ENCODE measurements at places on chromosomes 6 and 20.

- DNase-seq, result no peak
Observed at GRCh38 chr6:116229287-116229913, 24.5 kb downstream of the TSPYL4 start.

DNA sequence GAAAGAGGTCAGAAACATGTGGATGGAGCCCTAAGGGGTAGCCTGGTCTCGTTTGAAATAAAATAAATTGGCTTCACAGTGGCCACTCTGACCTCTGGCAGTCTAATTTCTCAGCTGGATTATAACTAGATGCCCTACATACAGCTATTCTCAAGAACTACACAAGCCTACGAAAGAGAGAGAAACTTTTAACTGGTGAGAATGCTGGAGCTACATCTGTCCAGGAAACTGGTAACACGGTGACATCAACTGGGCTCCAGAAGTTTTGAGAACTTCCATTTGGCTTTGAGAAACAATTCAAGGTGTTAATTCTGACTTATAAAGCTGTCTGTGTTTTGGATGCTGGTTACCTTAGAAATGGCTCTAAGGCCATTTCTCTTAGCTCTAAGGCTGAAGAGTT, 187.3 kb upstream of the TENT5A start:
- no peak for DNase-seq

DNA sequence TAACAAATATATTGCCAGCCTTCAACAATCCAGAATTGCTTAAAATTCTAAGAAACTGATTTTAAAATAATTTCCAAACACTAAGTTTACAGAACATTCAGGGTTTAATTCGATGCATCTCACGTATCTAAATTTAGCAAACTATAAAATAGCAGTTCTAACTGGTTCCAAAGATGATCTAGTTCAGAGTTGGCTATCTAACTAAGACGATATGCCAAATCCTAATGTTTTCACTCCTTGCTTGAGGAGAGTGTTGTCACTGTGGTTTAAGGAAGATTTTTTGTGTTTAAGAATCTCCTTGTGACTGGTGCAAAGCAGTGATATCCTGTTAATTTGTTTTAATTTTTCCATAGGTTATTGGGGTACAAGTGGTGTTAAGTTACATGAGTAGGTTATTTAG, 311.5 kb upstream of the ID4 start:
- no peak for DNase-seq

DNA sequence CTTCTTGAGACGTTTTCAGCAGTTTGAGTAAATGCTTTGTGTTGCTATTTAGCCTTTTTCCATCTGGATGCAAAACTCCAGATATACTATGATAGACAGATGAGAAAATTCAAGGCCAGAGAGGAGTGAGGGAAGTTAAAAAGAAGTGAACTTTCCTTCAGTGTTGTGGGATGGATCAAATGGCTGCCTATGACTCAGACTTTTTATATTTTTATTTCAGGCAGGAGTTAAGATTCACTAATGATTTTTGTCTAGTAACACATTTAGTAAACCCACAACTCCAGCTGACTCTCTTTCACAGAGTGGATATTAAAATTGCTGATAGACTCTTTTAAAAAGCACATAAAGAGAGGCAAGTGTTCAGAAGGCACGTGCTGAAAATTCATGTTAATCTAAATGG, 23.2 kb upstream of the PTCHD4 start:
- DNase-seq, result no peak

GRCh38 chr6:6591778-6592465, 3.4 kb downstream of the LY86 start:
- DNase-seq, result no peak

DNA sequence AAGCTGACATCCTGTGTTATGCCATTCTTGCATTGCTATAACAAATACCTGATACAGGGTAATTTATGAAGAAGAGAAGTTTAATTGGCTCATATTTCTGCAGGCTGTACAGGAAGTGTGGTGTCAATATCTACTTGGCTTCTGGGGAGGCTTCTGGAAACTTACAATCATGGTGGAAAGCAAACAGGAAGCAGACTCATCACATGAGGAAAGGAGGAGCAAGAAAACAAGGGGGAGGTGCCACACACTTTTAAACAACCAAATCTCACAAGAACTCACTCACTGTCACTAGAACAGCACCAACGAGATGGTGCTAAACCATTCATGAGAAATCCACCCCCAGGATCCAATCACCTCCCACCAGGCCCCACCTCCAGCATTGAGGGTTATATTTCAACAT, 143.1 kb upstream of the GGTLC1 start:
- DNase-seq, result no peak

GRCh38 chr20:63567386-63568169, 6.5 kb downstream of the HELZ2 start:
- peak; percentile 60 for DNase-seq

DNA sequence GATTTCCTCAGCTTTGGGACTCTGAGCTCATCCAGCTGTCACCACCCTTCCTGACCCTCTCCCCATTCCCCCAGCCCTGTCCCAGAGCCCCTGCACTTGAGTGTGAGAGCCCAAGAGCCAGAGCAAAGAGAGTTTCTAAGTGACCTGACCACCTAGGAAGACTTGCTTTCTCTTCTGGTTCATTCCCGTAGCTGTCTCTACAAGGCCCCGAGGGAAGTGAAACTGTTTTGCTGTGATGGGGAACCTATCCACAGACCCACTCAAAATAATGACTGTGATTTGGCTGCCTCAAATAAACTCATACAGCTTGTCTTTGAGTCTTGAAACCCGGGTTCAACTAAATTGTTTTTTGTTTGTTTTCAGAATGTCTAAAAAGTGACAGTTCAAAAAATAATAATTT, 74.6 kb upstream of the XRN2 start:
- DNase-seq, result no peak

- DNase-seq, result no peak
Observed at GRCh38 chr6:112511441-112511840, 164.3 kb downstream of the RFPL4B start.

DNA sequence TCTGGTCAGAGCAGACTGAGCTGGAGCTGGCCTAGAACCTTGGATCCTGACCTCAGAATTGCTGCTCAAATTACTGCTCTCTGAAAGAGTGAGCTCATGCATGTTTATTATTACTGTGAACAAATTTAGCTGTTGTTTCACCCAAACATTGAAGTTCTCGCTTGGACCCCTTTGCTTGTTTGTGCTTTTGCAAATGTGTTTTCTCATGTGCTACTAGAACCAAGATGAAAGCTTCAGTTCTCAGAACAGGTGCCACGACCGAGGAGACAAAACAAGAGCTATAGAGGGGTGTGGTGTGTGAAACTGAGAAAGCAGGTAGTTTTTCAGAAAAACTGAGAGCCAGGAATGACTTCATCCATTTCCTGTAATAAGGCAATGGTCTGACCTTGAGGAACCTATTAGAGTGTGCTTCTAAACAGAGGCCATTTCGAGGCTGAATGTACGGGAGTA, 50.0 kb upstream of the ESR1 start:
- no peak for DNase-seq

GRCh38 chr6:163324326-163324687, 90.2 kb upstream of the QKI start:
- DNase-seq, result no peak

DNA sequence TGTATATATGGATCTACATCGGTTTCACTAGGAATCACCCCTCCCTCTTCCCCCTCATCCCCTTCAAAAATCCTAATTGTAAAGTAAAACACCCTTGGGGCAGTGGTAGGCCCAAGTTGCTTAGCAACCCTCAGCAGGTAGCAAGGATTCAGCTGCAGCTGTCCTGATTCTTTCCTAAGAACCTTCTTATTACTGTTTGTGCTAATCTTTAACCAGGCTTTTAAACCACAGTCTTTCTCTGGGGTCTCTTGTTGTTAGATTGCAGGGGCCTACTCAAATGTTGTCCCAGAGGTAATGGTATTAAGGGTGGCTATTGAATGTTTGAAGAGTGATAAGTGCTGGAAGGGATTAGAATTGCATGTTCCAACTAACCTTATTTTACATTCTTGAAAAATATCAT, 46.4 kb downstream of the PRL start:
- no peak for DNase-seq

DNA sequence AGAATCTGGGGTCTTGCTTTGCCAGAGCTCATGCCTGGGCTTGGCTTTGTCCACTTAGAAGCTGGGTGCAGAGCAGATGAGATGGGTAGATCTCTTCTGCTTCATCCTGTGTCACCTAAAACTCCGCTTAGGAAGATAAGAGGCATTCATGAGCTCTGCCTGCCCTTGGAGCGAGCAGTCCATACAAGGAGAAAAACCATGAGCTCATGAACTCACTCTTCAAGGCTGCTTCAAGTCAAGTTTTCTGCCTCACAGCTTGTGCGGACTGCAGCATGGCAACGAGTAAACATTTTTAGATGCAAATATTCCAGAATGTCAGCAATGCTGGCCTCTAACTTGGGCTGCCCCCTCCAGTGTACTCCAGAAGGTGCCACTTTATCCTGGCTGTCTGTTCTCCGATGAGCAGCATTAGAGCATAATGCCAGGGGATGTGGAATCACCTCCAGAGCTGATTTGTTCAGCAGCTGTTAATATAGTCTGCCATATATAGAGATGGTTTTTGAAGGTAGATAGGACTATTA, 10.7 kb upstream of the UQCC2 start:
- DNase-seq, result no peak

DNA sequence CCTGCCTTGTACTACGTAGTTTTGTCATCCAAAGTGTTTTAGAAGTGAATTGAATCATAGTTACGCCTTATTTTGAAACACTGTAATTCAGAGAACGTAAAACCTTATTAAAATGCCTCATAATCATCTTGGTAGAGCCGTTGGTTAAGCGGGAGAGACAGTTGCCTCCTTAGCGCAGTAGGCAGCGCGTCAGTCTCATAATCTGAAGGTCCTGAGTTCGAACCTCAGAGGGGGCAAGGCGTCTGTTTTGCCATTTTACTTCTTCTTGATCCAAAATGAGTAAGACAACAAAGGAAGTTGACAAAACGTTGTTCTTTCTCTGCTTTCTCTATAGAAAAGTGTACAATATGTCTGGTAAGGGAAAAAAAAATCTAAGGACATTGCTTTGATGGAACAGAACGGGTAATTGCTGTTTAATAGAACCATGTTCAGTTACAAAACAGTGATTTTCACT, 20.7 kb upstream of the TRIM27 start:
- peak; percentile 77 for DNase-seq

DNA sequence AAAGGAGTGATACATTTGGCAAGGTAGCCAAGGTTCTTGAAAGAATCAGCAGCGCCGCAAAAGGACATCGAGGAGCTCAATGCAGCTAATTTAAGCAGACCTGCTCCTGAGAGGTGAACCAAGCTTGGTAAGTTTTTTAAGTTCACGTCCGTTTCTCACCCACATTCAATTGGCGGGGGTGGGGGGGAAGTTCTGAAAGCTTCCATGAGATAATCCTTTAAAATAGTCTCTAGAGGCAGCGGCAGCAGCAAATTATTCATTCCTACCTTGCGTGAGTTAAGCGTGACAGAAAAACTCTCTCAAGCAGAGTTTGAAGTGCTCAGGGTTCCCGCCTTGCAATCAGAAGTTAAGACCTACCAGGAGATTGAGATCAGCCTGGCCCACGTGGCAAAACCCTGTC, 97.3 kb upstream of the NHSL1 start:
- DNase-seq, result no peak

- DNase-seq, result peak; percentile 37
Observed at GRCh38 chr20:54668271-54669039, 193.1 kb downstream of the DOK5 start.

DNA sequence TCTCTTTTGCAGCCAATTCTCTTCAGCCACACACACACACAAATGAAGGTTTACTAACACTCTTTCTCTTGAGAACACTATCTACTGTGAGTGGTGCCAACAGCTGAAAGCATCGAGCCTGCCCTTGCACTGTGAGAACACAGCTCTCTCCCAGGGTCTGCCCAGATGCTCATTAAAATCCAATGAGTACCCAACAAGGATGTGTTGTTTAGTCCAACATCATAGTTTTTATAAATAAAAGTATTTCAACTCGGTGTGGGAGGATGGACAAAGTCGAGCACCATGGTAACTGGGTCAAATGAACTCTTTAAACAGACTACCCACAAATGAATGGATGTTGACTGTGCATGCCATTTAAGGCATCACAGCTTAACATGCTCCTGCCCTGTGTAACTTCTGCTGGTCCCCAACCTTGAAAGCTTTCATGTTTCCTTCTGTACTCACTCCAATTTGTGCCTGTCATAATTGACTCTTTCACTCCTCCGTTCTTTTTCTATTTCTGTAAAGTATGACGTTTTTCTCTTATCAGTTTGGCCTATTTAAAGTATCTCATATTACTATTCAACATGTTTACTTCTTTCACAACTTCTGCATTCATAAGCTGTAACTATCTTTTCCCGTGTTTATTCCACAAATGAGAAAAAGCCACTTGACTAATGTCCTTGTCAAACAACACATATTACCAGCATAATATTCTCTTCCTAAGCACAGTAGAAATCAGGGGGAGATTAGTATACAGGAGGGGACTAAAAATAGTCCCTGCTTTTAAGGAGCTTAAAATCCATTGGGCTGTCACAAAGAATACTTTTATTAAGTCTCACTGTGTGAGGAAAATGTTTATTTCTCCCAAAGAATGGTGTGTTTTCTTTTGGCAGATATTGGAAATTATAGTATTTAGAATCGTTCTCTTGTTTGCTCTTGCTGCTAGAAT, 215.4 kb downstream of the RFPL4B start:
- DNase-seq, result no peak

DNA sequence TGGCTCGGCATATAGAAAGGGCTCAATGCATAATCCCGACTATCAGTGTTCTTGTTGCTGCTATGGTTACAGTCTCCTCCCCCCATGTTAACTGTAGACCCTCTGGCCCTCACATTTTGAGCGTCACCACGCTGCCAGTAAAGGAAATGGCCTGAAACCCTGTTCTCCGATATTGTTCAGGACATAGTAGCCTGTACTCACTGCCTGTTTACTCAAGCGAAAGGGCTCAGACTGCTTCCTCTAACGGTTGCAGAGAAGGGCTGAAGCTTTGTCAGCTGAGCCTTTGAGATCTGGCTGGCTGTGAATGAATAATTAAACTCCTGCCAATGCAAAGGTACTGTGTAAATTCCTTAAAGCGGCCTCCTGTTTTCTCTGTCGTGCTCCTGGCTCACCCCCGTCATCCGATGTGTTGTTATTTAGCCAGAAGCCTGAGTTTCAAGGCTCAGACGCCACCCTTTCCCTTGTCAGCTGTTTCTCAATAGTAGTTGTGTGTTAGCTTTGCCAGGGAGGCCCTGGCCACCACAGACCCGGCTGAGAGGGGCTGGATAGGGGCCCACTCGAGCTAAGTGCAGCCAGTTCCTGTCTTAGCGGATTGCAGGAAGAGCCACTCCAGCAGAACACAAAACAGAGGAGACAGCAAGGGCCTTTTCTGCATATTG, 31.2 kb upstream of the RALGAPA2 start:
- no peak for DNase-seq

- no peak for DNase-seq
Observed at GRCh38 chr6:140957386-140957785, 1175.3 kb upstream of the GJE1 start.

GRCh38 chr6:150354754-150355571, 13.8 kb upstream of the IYD start:
- no peak for DNase-seq

GRCh38 chr6:30169658-30170614, 6.6 kb downstream of the TRIM15 start:
- no peak for DNase-seq

- DNase-seq, result no peak
Observed at GRCh38 chr6:18742406-18742805, 355.3 kb downstream of the RNF144B start.
